ENCODE measurements at places on chromosomes 3 and 15.
A peak's percentile ranks its signal among the peaks of the same experiment; 100 is the strongest.

DNA sequence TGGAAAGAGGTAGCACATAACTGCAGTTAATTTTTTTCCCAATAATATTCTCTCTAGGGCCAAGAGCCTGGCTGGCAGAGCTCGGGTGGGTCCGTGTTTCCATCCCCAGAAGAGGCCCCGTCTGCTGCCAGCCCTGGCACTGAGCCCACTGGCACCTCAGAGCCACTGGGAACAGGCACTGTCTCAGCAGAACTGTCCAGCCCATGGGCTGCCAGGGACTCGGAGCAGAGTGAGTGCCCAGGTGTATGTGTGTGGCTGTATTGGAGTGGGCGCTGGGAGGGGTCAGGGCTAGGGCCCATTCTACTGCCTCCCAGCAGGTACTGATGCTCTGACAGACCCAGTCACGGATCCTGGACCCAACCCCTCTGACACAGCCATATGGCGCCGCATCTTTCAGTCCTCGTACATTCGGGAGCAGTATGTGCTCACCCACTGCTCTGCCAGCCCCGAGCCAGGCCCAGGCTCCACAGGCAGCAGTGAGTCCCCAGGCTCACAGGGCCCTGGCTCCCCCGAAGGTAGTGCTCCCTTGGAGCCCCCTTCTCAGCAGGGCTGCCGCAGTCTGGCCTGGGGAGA lies 8.9 kb downstream of the VWA5B2 start:
- H3K27ac ChIP-seq, result no peak overlapping the region
- no peaks in the 10 kb centered on the region for H3K4me1 ChIP-seq
- peaks cover 9% of the 10 kb centered on the region for H3K36me3 ChIP-seq
- DNase-seq, result no peak
- peaks cover 12% of the 10 kb centered on the region for H3K27me3 ChIP-seq

- H3K36me3 ChIP-seq, result peaks cover 12% of the 10 kb centered on the region
- H3K27me3 ChIP-seq, result no peaks in the 10 kb centered on the region
- H3K4me1 ChIP-seq, result no peaks in the 10 kb centered on the region
- H3K27ac ChIP-seq, result no peak overlapping the region
- H3K4me3 ChIP-seq, result no peak overlapping the region
These were observed 3.7 kb upstream of the PLXNB1 start for GRCh38 chr3:48433472-48434118.

DNA sequence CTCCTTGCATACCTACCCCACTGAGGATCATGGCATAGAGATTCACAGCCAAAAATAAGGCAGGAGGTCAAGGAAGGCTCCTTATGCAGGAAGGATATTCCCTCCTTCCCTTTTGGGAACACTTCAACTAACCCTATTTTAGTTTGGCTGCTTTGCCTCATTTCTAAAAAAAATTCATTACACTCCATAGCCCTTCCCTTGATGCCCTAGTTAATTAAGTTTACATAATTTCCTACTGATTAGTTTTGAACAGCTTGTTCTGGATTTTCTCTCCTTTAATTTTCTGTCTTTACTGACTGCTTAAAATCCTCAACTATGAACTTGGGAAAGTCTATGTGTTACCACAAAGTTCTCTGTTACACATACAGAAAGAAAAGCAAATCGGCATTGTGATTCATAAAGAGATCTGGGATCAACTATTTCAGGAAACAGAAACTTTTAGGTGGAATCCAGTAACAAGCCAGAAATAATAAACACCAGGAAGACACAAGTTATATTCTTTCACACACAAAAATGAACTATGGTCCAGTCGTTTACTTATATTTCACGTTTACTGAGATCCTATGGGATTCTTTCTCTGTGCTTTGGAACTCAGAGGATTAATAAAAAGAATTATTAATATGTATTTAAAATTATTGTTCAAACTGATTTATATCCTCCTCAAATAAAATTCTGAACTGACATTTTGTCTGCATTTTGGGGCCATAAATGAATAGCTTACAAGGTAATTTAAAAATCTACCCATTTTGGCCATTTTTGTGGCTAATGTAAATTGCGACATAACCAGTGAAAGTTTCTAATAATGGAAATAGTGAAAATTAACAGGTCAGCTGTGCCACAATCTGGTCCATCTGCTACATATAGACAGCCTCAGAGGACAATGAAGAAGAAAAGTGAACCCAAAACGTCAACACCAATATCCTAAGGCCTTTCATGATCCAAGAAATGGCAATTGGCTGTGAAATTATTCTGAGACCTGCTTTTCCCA lies 113.8 kb downstream of the FRMD5 start:
- H3K27me3 ChIP-seq, result peaks cover 37% of the 10 kb centered on the region
- H3K4me3 ChIP-seq, result no peak overlapping the region
- no peak for DNase-seq

GRCh38 chr3:23431764-23432163 lies 228.6 kb downstream of the UBE2E2 start:
- no peak overlapping the region for H3K27ac ChIP-seq
- no peaks in the 10 kb centered on the region for H3K36me3 ChIP-seq
- peaks cover 3% of the 10 kb centered on the region for H3K4me1 ChIP-seq

- H3K27me3 ChIP-seq, result no peaks in the 10 kb centered on the region
- H3K36me3 ChIP-seq, result no peaks in the 10 kb centered on the region
- peak overlapping the region; percentile 90 for H3K27ac ChIP-seq
- no peak overlapping the region for H3K4me3 ChIP-seq
These were observed 29.2 kb upstream of the CYP11A1 start for GRCh38 chr15:74396445-74397238.

- no peak overlapping the region for H3K27ac ChIP-seq
- no peaks in the 10 kb centered on the region for H3K27me3 ChIP-seq
- no peak for DNase-seq
- no peaks in the 10 kb centered on the region for H3K36me3 ChIP-seq
These were observed 41.3 kb downstream of the EHHADH start for GRCh38 chr3:185212559-185212958.

GRCh38 chr3:129973853-129974563 lies 512 bp upstream of the TRH start:
- H3K4me3 ChIP-seq, result peak overlapping the region; percentile 64
- H3K36me3 ChIP-seq, result no peaks in the 10 kb centered on the region
- no peak overlapping the region for H3K27ac ChIP-seq
- peaks cover 3% of the 10 kb centered on the region for H3K4me1 ChIP-seq

- no peak overlapping the region for H3K4me3 ChIP-seq
- DNase-seq, result no peak
- no peaks in the 10 kb centered on the region for H3K27me3 ChIP-seq
- no peak overlapping the region for H3K27ac ChIP-seq
- peaks cover 3% of the 10 kb centered on the region for H3K36me3 ChIP-seq
- H3K4me1 ChIP-seq, result no peaks in the 10 kb centered on the region
These were observed 69.3 kb upstream of the CBLB start for GRCh38 chr3:105938101-105938500.

DNA sequence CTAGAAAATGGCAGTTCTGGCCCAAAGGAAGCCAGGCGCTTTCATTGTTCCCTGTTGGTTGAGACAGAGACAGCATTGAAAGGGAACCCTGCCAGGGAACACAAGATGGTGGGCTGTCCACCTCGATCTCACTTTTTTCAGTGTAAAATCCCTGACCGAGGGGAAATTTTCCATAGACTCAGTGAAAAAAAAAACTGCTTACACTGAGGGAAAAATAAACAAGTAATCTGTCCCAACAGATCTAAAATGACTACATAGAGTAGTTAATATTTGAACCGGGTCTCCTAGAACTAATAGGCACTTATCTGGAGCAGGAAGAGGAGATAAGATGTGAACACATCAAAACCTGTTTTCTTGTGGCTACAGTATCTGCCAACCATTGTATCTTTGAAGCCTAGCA lies 763.4 kb upstream of the GOLIM4 start:
- H3K4me1 ChIP-seq, result no peaks in the 10 kb centered on the region
- no peaks in the 10 kb centered on the region for H3K27me3 ChIP-seq
- H3K27ac ChIP-seq, result no peak overlapping the region
- no peaks in the 10 kb centered on the region for H3K36me3 ChIP-seq

DNA sequence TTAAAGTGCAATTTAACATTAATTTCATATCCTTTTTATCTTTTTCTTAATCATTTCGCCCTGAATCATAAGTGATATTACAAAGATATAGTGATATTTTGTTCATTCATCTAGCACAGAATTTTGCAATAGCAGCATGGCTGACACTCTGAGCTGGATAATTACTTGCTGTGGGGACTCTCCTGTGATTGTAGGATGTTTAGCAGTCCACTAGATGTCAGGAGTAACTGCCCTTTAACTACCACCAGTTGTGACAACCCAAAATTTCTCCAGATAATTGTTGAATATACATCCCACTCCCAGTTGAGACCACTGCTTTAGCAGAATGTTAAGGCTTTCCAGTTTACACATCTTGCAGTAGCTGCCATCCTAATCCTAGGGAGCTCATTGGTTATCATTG lies 196.8 kb upstream of the MBNL1 start:
- no peak overlapping the region for H3K4me3 ChIP-seq
- peak; percentile 1 for DNase-seq
- no peak overlapping the region for H3K27ac ChIP-seq
- no peaks in the 10 kb centered on the region for H3K27me3 ChIP-seq
- H3K4me1 ChIP-seq, result no peaks in the 10 kb centered on the region

- H3K27me3 ChIP-seq, result peaks cover 82% of the 10 kb centered on the region
- DNase-seq, result no peak
- H3K4me3 ChIP-seq, result no peak overlapping the region
- no peak overlapping the region for H3K27ac ChIP-seq
These were observed 1.9 kb upstream of the MYZAP start for GRCh38 chr15:57589754-57590153.

DNA sequence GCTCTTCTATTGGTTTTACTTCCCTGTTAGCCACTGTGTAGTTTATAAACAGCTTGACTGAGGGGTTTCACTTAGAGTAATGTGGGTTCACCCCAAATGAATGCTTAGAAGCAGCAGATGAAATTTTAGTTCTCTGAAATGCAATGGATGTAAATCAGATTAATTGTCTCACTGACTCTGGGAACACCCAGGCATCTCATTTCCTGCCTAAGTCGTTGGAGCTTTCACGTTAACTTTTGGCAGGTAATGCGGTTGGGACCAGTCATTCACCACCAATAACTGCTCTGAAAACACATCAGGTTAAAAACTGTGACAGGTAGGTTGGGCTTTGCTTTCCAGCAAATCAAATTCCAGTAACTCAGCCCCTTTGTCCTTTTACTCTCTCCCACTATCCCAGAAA lies 775.4 kb downstream of the NTRK3 start:
- no peak overlapping the region for H3K4me3 ChIP-seq
- no peaks in the 10 kb centered on the region for H3K36me3 ChIP-seq
- H3K27ac ChIP-seq, result no peak overlapping the region
- DNase-seq, result no peak

DNA sequence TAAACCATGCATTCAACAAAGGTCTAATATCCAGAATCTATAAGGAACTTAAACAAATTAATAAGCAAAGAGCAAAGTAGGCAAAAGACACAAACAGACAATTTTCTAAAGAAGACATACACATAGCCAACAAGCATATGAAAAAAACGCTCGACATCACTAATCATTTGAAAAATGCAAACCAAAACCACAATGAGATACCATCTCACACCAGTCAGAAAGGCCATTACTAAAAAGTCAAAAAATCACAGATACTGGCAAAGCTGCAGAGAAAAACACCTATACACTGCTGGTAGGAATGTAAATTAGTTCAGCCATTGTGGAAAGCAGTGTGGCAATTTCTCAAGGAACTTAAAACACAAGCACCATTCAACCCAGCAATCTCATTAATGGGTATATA lies 53.8 kb downstream of the FSIP1 start:
- no peaks in the 10 kb centered on the region for H3K27me3 ChIP-seq
- H3K36me3 ChIP-seq, result no peaks in the 10 kb centered on the region
- no peaks in the 10 kb centered on the region for H3K4me1 ChIP-seq
- H3K4me3 ChIP-seq, result no peak overlapping the region
- no peak for DNase-seq
- no peak overlapping the region for H3K27ac ChIP-seq

DNA sequence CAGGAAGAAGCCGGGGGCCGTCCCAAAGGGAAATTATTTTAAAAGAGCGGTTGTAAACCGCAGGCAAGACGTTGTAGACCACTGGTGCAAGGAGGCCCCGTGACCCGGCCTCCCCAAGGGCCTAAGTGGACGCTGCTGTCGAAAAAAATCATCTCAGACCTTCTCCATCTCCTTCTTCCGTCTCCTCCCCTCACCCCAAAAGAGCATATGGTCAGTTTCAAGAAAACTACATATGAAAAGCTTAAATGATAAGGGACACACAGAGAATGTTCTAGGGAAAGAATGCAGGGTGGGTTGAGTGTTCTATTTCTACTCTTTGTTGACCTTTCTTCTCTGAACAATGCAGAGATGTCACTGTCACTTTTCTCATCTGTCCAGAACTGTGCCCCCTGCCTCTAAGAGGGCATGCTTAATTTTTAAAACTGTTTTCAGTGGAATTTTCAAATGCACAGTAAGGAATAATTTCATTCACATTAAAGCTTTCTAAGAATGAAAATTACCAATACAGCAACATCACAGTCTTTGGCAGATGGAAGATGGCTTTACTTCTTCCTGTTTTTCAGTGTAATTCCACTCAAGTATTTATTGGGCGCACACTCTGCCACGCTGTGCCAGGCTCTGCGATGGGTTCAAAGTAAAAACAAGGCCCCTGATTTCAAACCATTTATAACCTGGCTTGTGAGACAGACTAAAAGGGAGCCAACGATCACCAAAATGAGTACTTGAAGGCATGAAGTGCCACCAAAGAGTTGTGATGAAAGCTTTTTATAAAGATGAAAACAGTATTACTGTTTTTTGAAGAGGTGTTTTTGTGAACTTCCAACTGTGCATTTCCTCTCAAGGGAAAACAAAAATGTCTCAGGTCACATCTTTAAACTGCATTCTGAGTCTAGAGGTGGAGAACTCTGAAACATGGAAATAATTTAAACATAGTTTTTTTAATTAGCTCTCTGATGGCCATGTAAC lies 891 bp upstream of the TOP2B start:
- H3K4me1 ChIP-seq, result peaks cover 44% of the 10 kb centered on the region
- no peaks in the 10 kb centered on the region for H3K27me3 ChIP-seq
- DNase-seq, result no peak
- peaks cover 27% of the 10 kb centered on the region for H3K36me3 ChIP-seq
- peak overlapping the region; percentile 97 for H3K4me3 ChIP-seq

DNA sequence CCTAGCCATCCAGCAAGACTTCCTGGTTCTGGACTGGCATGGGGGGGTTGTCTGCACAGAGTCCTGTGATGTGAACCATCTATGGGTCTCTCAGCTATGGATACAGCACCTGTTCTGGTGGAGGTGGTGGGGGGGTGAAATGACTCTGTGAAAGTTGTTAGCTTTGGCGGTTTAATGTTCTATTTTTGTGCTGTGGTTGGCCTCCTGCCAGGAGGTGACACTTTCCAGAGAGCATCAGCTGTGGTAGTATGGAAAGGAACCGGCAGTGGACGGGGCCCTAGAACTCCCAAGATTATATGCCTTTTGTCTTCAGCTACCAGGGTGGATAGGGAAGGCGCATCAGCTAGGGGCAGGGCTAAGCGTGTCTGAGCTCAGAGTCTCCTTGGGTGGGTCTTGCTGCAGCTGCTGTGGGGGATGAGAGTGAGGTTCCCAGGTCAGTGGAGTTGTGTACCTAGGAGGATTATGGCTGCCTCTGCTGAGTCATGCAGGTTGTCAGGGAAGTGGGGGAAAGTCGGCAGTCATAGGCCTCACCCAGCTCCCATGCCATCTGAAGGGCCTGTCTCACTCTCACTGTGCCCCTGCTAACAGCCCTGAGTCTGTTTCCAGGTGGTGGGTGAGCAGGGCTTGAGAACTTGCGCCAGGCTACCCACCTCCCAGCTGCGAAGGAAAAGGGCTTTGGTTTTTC lies 7.1 kb upstream of the LARS2 start:
- H3K27me3 ChIP-seq, result peaks cover 67% of the 10 kb centered on the region
- H3K36me3 ChIP-seq, result no peaks in the 10 kb centered on the region
- no peaks in the 10 kb centered on the region for H3K4me1 ChIP-seq
